ENCODE measurements at places on chromosomes 13 and 19.

DNA sequence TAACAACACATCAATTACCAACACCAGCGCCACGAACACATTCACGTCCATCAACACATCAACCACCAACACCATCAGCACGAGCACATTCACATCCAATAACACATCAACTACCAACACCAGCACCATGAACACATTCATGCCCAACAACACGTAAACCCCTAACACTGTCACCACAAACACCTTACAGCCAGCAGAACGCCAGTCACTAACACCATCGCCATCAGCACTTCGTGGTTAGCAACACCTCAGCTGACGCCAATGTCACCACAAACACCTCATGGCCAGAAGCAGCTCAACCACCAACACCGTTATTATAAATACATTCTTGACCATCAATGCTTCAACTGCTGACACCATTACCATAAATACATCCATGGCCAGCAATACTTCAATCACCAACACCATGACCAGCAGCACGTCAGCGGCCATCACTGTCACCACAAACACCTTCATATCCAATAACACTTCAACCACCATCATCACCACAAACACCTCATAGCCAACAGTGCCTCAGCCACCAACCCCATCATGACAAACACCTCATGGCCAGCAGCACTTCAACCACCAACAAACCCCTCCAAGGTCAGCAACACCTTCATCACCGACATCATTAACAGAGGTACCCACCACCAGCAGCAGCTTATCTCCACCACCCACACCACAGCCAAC lies 9.4 kb downstream of the FCER2 start:
- no peak for DNase-seq

GRCh38 chr13:79803989-79804388 lies 323.0 kb downstream of the NDFIP2 start:
- no peak for DNase-seq

DNA sequence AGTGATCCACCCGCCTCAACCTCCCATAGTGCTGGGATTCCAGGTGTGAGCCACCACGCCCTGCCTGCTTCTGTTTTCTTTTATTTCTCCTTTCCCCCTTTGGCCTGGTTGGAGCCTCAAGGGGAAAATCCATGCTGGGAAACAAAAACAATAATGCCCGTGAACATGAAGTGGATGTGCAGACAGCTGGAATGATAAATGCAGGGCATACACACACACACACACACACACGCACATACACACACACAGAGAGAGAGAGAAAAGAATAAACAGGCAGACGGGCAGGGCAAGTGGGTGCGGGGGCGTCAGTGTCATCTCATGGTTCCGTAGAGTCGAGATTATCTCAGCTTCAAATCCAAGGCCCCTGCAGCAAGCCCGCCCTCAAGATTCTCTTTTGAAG lies 4.4 kb upstream of the PLEKHF1 start:
- DNase-seq = no peak

- DNase-seq = no peak
Measured at GRCh38 chr13:81138353-81138980, 797.5 kb upstream of the SPRY2 start.

GRCh38 chr13:59088716-59089115 lies 1075.0 kb downstream of the DIAPH3 start:
- DNase-seq = no peak

DNA sequence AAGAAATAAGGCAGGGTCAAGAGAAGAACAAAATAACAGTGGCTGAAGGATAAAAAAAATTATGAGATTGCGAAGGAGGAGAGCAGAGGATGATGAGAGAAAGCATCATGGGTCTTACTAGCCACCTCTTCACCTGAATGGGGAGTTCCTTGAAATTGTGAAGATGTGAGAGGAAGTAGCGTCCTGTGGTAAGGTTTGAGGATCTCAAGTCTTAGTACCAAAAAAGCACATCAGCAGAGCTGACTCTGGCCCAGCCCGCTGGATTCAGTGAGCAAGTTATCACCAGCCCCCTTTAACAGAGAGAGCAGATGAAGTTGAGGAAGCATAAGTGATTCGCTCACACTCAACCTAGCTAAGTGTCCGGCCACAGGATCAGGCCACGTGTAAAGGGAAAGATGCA lies 61.8 kb downstream of the RXFP2 start:
- no peak for DNase-seq

- DNase-seq = no peak
Measured at GRCh38 chr19:5261156-5261890, 79.3 kb downstream of the PTPRS start.

DNA sequence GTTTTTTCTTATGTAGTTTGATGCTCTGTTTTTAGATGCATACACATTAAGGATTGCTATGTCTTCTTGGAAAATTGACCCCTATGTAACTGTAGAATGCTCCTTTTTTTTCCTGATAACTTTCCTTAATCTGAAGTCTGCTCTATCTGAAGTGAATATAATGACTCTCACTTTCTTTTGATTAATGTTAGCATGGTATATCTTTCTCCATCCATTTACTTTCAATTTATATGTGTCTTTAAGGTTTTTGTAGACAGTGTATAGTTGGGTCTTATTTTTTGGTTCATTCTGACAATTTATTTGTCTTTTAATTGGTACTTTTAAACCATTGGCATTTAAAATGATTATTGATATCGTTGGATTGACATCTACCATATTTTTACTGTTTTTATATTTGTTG lies 92.3 kb downstream of the URI1 start:
- DNase-seq = no peak

GRCh38 chr13:28564030-28564429 lies 69.1 kb upstream of the FLT1 start:
- DNase-seq = no peak

GRCh38 chr13:30366088-30366487 lies 56.2 kb upstream of the UBE2L5 start:
- DNase-seq = no peak

- DNase-seq = no peak
Measured at GRCh38 chr19:10427169-10427568, 6.8 kb downstream of the PDE4A start.

- no peak for DNase-seq
Measured at GRCh38 chr13:110593430-110594130, 21.8 kb upstream of the NAXD start.

DNA sequence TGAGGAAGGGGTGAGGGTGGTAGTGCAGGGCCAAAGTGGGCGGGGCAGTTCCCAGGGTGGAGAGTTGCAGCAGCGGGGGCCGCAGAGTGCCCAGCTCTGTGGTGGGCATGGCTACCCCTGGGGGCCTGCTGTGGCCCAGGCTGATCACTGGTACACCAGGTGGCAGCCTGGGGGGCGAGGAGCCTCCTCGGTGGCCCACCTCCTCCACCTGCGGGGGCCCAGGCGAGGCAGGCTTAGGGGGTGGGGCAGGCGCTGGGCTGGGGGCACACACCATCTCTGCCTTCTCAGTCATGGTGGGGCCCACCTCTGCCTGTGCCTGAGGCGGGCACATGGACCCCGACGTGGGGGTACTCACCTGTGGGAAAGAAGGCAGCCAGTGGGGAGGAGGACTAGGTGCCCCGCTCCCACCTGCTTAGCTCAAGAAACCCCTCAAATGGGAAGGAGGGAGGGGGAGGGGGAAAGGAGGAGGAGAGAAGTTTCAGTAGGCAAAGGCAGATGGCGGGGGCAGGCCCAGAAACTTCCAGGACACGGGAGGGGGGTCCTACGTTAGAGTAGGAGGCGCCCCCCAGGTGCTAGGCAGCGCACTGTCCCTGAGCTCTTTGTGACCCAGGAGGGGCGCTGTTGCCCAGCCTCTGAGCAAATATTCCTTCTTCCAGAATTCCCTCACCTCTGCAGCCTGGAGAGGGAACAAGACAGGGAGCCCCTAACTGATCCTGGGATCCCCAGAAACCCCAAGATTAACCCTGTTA lies 1.6 kb downstream of the LYL1 start:
- DNase-seq = no peak

- DNase-seq = no peak
Measured at GRCh38 chr19:48498595-48499311, 12.9 kb downstream of the LMTK3 start.

GRCh38 chr13:54750521-54750920 lies 1721.9 kb downstream of the OLFM4 start:
- DNase-seq = no peak

DNA sequence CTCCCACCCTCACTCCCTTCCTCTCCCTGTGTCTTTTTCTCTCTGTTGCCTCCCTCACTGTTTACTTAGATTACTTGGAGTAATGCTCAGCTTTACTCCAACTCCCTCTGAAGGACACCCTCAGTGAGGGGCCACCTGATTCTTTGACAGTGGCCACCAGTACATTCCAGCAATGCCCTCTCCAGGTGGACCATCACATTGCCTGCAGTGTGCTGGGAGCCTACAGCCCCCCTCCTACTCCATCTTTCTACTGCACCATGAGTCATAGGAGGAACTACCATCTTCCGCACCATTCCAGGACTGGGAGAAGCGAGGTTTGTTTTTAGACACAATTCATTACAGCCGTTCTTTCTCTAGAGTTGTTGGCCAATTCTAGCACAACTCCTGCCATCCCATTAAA lies 96.6 kb upstream of the POSTN start:
- no peak for DNase-seq

DNA sequence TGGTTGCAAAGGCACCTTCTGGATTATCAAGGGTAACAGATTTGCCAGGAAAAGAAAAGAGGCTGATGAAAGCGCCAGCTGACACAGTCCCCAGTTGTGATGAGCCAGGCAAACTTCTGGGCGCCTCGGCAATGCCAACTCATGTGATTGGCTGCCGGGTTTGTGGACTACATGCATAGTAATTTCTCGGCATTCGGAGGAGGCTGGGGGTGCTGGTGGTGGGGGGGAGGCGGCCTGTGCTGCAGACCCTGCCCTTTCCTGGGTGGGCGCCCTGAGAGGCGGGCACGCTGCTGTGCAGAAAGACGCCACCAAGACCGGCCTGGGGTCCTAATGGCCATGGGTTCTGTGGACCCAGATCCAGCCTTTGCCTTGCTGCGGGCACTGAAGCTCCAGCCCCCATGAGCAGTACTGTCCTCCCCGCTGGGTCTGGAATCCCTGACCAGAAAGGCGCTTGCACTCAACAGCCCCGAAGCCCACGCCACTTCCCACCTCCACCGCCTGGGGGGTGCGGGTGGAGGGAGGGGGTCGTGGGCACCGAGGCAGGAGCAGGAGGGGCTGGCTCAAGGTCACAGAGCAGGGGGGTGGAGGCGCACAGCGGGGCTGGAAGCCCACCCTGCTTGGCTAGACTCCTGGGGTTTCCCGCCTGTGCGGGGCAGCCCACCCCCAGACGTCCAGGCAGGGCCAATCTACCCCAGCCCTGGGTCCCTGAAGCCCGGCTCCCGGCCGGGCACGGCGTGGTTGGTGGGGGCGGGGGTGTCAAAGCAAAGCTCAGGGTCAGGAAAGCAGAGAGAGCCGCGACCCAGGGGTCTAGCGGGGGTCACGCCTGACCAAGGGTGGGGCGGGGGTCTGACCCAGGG lies 1.0 kb downstream of the DIRAS1 start:
- no peak for DNase-seq

DNA sequence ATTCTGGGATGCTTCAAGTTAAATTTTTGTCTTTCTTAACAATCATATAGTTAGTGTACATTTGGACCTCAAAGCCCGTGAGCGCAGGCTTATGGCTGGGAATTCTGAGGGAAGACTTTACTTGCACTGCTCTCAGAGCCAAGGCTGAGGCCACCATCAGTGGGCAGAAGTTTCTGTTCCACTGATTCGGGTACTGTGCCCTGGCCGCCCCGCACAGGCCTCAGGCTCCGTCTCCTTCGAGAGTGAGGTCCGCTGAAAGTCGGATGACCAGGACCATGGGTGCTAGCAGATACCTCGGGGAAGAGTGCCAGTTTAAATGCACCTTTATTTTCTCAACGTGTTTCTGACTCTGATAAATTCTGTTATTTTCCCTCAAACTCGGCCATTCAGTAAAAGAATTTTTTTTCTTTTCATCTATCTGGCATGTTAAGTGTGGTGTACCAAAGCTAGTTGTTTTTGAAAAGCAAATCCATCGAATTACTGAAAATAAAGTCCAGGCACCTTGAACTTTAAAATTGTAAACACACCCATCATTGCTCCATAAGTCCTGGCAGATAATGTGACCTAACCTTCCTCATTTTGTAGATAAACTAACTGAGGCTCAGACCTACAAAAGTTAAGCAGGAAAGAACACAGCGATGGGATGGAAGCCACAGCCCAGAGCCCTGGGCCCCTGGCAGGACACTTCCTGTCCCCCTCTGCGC lies 126.7 kb downstream of the SOX1 start:
- no peak for DNase-seq

- DNase-seq = no peak
Measured at GRCh38 chr13:72431981-72432682, 295.3 kb downstream of the MZT1 start.

DNA sequence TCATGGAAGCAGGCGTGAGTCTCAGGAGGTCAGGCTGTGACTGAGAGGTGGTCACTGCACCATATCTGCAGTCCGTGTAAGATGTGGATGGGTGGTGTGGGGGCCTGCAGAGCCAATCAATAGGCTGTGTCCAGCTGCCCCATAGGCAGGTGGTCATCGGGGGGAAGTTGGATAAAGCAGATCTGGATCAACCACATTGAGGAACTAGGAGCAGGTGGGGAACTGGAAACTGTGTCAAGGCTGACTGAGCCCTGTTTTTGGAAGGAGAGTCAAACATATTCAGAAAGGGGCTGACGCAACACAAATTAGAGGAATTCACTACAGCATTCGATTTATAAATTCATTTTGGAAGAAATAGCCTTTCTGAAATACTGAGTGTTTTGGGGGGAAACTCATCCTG lies 15.0 kb downstream of the CLEC4M start:
- DNase-seq = no peak

GRCh38 chr13:108618233-108618632 lies 11.2 kb upstream of the MYO16 start:
- DNase-seq = no peak

DNA sequence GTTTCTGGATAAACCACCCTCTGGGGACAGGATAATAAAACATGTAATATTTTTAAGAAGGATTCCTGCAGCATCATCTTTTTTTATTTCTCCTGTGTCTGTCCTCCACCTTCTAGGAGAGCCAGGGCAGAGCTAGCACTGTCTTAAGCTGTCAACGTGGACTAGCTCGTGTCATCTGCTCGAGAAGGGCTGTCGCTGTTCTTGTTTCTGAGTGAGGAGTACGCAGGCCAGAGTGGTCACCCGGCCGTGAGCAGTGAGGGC lies 13.9 kb downstream of the CAPN12 start:
- no peak for DNase-seq

DNA sequence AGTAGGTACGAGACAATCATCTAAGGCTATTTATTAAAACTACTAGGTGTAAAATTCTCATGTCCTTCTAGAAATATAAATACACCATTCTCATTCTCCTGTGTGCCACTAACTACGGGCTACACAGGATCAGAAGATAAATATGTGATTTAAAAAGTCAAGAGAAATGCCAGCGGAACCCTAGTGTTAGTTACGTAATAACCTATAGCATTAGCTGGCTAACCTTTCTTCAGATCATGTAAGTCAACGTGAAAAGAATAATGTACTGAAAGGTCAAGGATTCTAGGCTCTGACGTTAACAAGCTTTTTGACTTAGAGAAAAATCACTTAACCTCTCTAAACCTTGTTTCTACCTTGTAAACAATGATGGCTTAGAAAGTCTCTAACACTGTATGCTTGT lies 121.8 kb downstream of the RGCC start:
- no peak for DNase-seq

GRCh38 chr19:15110418-15110815 lies 3.2 kb downstream of the SYDE1 start:
- no peak for DNase-seq

GRCh38 chr19:19321141-19321577 lies 530 bp downstream of the MAU2 start:
- DNase-seq = peak; percentile 19
